ENCODE measurements at places on chromosomes 5 and 9.

GRCh38 chr5:125150041-125150669 lies 403.7 kb upstream of the ZNF608 start:
- DNase-seq = no peak

- peak; percentile 37 for DNase-seq
These were observed 101.6 kb upstream of the SSBP2 start for GRCh38 chr5:81852291-81853029.

- peak; percentile 80 for DNase-seq
These were observed 485 bp downstream of the TGFBR1 start for GRCh38 chr9:99105152-99106043.

GRCh38 chr9:88890546-88890945 lies 100.7 kb upstream of the S1PR3 start:
- no peak for DNase-seq

GRCh38 chr5:56319526-56320181 lies 86.5 kb upstream of the ANKRD55 start:
- DNase-seq = no peak

DNA sequence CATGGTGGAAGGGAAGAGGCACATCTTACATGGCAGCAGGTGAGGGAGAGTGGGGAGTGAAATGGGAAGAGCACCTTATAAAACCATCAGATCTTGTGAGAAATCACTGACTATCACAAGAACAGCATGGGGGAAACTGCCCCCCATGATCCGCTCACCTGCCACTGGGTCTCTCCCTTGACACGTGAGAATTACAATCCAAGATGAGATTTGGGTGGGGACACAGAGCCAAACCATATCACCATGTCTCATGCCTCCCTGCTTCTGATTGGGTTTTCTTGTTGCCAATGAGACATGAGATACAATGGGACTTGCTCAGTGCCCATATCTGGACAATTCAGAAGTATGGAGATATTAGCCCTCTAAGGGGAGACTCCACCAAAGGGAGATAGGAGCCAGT lies 97.4 kb downstream of the TARS1 start:
- DNase-seq = no peak
